ENCODE measurements at places on chromosomes 13 and 19. TPM values are rescaled to one million over a fixed set of nuclear protein-coding genes. Genes with fewer than 3 reads are reported as not detected.

The LHFPL6 gene
- 30.9 TPM for polyA plus RNA-seq

DNA sequence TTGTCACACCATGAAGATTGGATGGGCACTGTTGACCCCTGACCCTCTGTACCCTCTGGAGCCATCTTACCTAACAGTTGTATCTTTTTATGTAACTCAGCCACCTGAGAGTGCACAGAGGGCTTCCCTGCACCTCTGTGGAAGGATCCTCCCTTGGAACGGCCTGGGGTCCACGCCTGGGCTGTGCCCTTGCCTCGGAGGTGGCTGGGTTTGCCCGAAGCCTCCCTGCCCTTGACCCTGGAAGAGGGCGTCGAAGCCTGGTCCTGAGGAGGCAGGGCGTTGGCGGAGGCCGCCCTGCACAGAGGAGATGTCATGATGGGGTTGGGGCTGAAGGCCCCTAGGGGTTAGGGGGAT is 241 bp downstream of the ODAD3 start:
- DNase-seq, result no peak

GRCh38 chr19:50432221-50433028 is at the start of gene MYBPC2:
Gene MYBPC2, plus strand, starts transcription at chr19:50432892. Its CDS starts 62 bp downstream, at chr19:50432954.
- peak; percentile 41 for DNase-seq

DNA sequence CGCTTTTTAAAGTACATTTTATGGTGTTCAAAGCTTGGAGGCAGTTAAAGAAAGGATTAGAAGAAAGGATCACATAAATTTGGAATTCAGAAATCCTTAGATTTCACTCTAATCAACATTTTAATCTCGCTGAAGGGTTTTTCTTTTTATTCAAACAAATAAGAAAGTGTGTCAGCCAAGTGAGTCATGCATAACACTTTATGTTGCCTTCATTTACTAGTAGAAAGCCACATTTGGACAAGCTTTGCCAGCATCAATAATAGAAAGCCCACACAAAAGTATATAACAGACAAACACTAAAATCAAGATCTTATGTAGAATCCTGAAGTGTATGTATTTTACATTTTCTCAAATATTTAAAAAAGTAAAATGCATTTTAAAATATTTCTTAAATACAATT is 154.9 kb upstream of the TRPC4 start:
- no peak for DNase-seq

GRCh38 chr13:113939944-113940297 is 34.0 kb downstream of the C13orf46 start:
- DNase-seq, result no peak

DNA sequence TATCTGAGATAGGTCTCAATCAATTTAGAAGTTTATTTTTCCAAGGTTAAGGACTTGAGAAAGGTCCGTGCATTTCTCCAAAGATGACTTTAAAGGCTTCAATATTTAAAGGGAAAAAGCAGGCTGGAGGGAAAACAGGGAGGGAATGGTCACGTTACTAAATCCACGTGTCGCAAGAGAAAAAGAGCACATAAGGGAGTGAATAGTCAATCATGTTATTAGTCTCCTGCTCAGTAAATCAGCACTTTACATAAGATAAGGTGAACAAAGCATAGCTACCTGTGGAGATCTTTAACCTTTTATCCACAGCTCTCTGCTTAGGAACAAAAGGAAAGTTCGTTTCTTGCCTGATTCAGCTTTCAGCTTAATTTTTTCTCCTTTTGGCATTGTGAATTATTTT is 31.3 kb upstream of the LSM14A start:
- DNase-seq, result no peak

DNA sequence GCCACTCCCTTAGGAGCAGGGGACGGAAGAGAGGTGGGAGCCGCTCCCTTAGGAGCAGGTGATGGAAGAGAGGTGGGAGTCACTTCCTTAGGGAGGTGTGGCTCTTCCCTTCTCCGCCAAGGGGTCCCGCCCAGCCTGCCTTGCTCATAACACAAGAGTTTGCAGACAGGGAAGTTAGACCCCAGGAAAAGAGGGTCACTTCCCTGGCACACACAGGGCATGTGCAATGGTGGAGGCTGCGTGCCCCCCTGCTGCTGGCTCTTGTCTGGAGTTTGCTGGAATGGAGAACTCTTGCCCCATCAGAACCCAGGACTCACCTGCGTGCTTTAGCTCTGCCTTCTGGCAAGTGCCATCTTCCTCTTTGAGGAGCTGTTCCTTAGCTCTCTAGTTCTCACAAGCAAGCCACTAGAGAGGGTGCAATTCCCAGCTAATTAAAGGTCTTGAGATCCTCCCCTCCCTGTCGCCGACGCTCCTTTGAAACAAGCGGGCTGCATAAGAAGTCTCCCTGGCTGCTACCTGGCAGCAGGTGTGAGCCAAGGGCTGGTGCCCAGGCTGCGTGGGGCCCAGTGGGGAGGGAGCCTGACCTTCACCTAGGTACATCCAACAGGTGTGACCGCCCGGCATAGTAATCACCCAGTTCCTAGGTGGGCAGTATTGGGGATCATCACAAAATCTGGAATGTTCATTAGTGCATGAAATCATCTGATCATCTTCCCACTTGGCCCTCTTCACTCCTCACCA is 281.6 kb downstream of the ZNF536 start:
- DNase-seq, result no peak

- no peak for DNase-seq
Observed at GRCh38 chr13:103273825-103274224, 207.6 kb upstream of the SLC10A2 start.

DNA sequence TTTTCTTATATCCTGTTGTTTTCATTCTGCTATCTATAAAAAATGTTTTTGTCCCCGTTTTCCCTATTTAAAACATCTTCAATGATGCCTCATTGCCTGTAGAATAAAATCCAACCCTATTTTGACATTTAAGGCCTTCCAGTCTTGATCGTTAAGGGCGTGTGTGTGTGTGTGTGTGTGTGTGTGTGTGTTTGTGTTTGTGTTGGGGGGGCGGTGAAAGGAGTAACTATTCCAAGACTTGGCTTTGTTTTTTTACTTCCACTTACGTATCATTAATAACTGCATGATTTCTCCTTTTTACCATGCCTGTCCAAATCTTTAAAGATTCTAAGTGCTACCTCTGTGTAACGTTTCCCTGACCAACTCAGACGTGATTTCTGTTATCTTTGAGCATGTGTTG is 784 bp downstream of the PIBF1 start:
- DNase-seq, result no peak

- DNase-seq, result no peak
Observed at GRCh38 chr19:50739132-50739913, 16.2 kb downstream of the CLEC11A start.

DNA sequence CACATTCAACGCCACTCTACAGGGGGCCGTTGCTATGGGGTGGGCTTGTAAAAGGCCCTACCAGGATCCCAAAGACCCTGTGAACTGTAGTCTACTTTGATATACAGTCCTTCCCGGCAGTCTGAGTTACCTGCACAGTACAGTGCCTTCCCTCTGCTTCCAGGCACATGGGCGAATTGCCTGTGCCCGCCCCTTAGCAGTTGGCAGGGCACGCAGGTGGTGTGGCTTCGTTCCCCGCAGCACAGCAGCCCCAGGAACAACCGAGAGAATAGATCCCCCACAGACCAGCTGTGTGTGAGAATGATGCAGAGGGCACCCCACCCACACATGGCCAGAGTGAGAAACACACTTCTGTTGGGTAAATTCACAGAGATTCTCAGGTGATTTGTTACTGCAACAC is 60.6 kb downstream of the MRPL57 start:
- no peak for DNase-seq

- no peak for DNase-seq
Observed at GRCh38 chr19:17466487-17466850, 3.9 kb upstream of the SLC27A1 start.

DNA sequence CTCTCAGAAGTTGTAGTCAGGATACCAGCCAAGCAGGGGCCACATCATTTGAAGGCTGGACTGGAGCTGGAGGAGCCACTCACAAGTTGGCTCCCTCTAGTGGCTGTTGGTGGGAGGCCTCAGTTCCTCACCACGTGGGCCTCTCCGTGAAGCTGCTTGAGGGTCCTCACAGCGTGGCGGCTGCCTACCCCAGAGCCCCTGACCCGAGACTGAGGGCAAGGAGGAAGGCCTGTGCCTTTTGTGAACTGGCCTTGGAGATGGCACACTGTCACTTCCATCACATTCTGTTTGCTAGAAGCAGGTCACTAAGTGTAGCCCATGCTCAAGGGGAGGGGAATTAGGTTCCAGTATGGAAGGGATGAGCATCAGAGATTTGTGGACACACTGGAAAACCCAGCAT is 14.6 kb downstream of the GNA11 start:
- DNase-seq, result no peak

DNA sequence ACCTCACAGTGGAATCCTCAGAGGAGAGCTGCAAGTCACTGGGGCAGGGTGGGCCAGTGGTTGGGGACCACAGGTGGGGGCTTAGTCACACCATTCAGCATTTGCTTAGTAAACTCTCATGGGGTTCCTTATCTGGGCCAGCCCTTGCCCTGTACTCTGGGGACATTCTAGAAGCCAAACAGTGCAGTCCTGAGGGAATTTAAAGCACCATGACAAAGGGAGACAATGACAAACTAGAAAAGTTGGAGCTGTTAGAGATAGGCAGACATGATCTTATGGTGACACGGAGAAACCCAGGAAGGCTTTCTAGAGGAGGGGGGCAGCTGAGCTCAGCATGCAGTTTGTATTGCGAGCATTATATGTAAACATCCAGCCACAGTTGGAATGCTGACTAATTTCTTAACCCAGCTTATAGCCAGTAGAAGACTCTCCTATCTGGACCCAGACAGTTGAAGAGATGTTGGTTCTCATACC is 87.6 kb downstream of the ZNF429 start:
- no peak for DNase-seq

GRCh38 chr19:2729943-2730818 is 9.0 kb upstream of the DIRAS1 start:
- no peak for DNase-seq

GRCh38 chr13:79307433-79307861 is 98.6 kb downstream of the RBM26 start:
- no peak for DNase-seq

All from left renal cortex interstitium (tissue), 4 donors.